CD4-positive, alpha-beta T cell treated with Interleukin-2 at 100 ng/mL for 4 hours (primary cell): ENCODE measurements at places on chromosomes 4 and X.

DNA sequence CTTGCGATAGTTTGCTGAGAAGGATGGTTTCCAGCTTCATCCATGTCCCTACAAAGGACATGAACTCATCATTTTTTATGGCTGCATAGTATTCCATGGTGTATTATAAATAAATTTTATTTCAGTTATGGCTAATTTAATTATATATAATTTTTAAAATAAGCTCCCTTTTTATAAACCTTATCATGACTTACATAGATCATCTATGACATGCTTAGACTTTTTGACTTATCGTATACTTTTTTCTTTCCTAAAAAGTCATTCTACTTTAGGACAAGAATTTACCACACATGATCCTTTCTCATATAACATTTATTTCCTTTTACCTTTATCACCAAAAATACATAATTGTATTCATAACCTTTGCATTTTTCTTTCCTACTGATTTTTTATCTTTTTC is 376.5 kb downstream of the CCSER1 start:
- no peak for DNase-seq

- no peak for DNase-seq
These were observed 30.1 kb upstream of the TMEM154 start for GRCh38 chr4:152709675-152710438.

DNA sequence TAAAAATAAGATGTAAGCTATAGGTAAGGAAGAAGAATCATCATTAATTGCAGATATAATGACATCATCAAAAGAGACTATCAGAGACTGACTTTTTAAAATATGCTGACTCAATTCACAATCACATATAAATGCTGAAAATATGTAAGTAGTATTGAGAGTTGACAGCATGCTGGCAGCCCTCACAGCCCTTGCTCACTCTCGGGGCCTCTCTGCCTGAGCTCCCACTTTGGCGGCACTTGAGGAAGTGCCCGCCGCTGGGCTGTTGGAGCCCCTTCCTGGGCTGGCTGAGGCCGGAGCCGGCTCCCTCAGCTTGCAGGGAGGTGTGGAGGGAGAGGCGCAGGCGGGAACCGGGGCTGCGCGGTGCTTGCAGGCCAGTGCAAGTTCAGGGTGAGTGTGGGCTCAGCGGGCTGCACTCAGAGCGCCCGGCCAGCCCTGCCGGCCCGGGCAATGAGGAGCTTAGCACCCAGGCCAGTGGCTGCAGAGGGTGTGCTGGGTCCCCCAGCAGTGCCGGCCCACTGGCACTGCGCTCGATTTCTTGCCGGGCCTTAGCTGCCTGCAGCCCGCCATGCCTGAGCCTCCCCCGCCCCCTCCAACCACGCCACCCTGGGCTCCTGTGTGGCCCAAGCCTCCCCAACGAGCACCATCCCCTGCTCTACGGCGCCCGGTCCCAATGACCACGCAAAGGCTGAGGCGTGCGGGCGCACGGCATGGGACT is 68.9 kb downstream of the RAB28 start:
- DNase-seq: no peak

- no peak for DNase-seq
These were observed 96.7 kb upstream of the RAPGEF2 start for GRCh38 chr4:159006202-159006601.

DNA sequence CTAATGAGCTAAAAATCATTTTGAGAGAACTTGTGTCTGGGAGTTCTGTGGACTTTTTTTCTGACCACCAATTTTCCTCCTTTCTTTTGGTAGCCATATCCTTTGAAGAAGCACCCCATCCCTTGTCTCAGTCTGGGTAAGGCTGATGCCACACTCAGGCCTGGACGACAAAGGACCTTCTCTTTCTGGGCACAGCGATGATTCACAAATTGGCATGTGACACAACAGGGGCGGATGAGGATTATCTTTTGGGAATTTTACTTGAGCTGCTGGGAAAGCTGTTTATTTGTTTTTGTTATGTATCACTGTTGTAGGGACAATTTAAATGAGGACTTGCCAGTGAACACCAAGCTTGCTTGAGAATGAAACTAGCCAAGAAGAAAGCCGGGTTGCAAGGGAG is 233.4 kb upstream of the HAND2 start:
- DNase-seq: no peak

GRCh38 chr4:589219-589963 is 13.3 kb upstream of the TMEM271 start:
- no peak for DNase-seq

DNA sequence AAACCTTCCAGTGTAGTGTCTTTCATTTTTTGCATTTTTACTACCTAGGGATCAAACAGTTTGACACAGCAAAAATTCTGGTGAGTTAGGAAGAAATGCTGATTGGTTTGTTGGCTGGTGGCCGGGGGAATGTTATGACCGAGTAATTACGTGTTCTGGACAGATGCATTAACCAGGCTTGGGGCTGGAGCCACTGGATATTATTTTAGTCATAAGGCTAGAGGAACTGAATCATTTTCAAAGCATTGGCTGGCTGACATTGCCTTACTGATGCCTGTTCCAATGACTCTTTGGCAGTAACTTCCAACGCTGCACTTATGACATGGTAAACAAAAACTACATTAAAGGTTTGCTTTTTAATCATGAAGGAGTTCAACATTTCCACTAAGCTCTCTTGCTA is 84.6 kb downstream of the FBXO8 start:
- no peak for DNase-seq

GRCh38 chr4:4416981-4417380 is 30.1 kb downstream of the NSG1 start:
- no peak for DNase-seq

GRCh38 chrX:132631579-132632232 is 142.9 kb upstream of the MBNL3 start:
- peak; percentile 20 for DNase-seq

DNA sequence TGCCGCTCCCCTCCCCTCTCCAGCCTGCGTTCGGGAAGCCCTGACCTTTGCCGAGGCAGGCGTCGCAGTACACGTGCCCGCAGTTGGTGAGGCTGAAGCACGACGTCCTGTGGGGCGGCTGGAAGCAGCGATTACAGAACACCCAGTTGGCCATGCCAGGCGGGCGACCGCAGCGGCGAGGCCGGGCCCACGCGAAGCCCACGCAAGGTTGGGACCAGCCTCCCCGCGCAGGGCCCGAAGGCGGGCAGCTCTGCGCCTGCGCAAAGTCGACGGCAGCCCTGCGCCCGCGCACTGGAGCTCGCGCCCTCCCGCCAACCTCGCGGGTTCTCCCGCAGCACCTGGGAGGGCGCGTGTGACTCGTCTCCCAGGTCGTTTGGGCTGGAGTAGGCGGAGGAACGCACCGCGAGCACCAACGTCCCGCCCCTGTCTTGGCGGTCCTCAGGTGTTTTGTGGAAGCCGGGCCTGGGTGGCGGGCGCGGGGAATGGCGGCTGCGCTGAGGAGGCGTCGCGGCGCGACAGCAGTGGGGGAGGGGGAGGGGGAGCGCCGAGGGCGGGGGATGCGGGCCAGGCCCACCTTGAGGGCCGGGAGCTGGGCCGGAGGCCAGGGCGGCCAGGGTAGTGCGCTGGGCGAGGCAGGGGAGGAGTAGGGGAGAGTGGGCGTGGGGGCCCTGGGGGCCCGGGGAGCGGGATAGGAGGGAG is at the start of gene RNF212:
Gene RNF212, minus strand, starts transcription at position 254 of the 699 bp plus-strand sequence. Its CDS starts 100 bp downstream, at position 154.
- peak; percentile 48 for DNase-seq

DNA sequence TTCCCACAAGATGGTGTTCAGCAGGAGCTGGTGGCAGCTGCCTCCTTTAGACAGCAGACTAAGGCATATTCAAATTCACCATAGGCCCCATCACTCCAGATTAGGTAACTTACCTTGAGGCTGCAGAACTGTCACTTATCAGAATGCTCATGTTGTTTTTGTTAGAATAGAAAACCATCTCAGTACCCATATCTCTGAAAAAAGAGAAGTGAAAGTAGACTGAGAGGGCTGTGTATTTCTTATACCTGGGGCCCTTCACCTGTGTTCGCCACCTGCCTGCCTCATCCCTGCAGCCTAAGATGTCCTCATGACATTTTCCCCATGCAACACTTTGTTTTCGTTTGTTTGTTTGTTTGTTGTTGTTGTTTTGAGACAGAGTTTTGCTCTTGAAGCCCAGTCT is 32.9 kb upstream of the SPRY1 start:
- DNase-seq: no peak

- no peak for DNase-seq
These were observed 57.9 kb downstream of the CFAP299 start for GRCh38 chr4:80393246-80393969.

DNA sequence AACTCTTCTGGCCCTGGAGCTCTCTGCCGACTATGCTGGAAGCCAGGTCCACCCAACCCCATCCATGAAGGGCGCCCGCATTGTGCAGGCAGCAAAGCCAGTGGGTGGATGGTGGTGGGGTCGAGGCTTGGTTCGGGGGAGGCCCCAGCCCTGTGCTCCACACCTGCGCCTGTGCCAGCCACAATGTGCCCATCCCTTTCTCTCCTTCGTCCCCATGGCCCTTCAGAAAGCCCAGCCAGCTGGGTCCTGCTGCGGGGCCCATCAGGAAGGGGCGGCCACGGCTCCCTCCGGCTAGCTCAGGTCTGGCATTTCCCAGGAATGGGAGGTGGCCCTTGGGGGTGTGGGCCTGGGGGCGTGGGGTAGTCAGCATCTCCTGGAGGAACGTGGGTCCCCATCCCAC is 91.6 kb downstream of the HMX1 start:
- no peak for DNase-seq
